ENCODE measurements at places on chromosomes 6 and 20. TPM values are rescaled to one million over a fixed set of nuclear protein-coding genes. Genes with fewer than 3 reads are reported as not detected.

- no peak for DNase-seq
Observed at GRCh38 chr6:157034436-157035230, 257.5 kb downstream of the ARID1B start.

GRCh38 chr20:36116807-36117441, 37.6 kb upstream of the EPB41L1 start:
- no peak for DNase-seq

DNA sequence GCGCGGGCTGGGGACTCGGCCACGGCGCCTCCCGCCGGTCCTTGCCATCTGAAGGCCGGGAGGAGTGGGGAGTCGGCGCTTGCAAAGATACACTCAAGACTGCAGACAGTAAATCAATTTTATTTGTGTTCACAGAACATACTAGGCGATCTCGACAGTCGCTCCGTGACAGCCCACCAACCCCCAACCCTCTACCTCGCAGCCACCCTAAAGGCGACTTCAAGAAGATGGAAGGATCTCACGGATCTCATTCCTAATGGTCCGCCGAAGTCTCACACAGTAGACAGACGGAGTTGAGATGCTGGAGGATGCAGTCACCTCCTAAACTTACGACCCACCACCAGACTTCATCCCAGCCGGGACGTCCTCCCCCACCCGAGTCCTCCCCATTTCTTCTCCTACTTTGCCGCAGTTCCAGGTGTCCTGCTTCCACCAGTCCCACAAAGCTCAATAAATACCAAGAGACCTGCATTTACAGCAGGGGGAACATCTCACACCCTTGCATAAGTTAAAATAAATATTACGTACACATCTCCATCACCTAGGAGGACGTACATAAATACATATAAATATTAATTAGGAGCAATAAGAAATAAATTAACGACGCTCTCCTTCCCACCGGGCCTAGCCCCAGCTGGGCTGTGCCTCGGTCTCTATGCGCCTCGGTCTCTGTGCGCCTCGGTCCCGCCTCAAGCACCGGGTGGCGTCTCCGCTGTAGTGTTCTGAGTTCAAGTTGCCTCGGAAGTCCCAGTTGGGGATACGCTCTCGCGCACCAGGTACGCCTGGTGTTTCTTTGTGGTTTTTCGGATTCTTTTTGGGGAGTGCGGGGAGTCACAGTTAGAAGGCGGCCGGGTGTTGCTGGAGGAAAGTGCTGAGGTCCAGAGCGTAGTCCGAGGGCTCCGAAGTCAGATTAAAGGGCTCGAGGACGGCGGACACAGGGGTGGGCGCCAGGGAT, 889 bp upstream of the FLOT1 start:
- DNase-seq: peak; percentile 54

DNA sequence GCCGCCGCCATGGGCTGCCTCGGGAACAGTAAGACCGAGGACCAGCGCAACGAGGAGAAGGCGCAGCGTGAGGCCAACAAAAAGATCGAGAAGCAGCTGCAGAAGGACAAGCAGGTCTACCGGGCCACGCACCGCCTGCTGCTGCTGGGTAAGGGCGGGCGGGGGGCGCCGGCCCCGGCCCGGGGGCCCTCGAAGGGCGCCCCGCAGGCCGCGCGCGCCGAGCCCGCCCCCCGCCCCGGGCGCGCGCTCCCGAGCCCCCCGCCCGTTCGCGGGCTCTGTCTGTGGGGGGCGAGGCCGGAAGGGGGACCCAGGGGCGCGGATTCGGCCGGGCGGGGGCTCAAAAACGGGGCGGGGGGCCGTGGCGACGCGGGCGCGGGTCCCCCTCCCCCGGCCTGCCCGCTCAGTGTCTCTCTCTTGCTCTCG, 39.2 kb downstream of the GNAS start:
- DNase-seq: no peak

DNA sequence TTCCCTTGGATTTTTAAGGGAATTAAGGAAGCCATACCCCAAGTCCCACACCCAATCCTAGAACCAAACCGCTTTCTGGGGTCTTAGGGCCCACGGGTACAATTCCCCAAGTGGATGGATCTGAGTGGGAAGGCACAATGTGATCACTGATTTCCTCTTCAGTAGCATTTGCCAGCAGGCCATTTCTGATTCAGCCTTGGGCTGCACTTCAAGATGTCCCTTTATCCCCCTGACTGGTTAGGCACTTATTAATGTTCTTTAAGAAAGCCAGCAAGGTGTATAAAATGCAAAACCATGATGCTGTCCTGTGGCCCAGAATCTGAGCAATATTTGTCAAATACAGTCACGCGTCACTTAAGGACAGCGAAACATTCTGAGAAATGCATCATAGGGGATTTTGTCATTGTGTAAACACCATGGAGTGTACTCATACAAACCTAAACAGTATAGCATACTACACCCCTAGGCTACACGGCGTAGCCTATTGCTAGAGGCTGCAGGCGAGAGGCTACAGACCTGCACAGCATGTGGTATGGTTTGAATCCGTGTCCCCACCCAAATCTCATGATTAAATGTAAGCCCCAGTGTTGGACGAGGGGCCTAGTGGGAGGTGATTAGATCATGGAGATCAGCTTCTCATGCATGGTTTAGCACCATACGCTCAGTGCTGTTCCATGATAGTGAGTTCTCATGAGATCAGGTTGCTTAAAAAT, 234.2 kb downstream of the NRN1 start:
- no peak for DNase-seq

DNA sequence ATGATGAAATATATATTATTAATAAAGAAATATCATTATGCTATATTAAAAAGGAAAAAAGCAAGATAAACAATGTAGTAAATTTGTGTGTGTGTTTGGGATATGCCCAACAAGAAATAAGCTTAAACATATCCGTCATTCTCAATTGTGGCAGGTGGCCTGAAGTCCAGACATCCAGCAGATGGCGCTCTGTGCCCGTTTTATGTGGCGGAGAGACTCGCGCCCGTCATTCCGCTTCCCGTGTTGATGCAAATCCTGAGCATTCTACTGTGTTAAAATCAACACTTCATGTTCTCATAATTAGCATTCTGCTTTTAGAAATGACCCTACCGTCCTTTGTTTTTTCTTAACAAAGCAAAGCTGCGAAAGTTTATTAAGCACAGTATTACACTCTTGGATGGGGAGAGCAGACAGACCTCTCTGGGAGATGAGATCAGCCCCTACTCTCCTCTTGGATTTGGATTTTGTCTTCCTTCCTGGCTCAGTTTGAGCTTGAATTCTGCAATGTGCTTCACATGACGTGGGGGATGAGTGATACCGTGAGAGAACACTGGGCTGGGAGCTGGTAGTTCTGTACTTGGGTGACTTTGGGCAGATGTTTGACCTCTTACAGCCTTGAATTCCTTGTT, 125.8 kb downstream of the MCHR2 start:
- DNase-seq: peak; percentile 66

- DNase-seq: no peak
Observed at GRCh38 chr6:14601490-14601889, 483.9 kb downstream of the CD83 start.

DNA sequence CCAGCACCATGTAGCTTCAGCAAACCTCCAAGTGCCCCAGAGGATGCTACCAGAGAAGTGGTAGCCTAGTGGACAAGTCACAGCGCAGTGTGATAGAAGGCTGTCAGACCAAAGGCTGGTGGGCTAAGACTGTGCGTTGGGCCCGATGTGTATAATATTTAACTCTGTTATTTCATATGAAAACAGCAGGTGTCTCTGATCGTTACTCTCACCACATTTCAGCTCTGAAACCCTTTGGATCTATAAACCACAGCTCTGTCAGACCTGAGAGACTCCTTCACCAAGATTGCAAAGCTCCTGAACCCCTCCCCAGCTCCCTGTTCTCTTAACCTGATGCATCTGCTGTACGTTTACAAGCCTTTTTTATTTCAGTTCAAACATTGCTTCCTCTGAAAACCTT, 43.8 kb downstream of the ISM1 start:
- DNase-seq: no peak

DNA sequence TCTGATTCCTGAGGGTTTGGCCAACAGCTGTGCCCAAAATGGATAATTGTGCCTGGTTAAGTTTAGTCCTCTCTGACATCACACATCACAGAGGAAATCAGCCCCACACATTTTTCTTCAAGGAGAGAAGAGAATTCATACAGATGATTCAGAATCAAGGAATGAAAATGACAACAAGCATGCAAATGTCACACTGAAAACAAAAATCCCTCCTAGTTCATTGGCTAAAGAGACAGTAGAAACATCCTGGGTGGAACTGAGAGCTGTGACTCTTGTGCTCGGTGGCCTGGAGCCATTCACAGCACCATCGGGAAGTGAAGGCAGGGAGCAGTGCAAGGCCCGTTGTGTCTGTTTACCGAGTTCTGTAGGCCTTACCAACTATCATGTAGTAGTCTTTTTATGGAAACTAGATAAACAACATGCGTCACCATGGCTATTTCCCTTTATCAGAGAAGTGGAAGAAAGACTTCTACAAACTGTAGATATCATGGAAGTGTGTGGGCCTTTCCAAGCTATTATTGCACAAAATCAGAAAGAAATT, 81.7 kb upstream of the TENT5A start:
- DNase-seq: no peak

DNA sequence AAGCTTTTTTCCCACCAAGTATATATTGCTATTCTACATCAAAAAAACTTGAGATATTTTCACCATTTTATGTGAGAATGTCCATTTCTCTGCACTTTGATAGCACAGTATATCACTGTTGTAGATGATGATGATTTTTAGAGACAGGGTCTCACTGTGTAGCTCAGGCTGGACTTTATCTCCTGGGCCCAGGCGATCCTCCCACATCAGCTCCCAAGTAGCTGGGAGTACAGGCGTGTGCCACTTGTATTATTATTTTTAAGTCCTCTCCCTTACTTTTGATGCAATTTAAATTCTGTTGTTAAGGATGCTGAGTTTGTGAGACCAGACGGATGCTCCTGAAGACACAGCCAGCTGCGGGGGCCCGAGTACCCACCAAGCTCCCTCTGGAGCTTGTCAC, 326.8 kb downstream of the QKI start:
- no peak for DNase-seq

- DNase-seq: no peak
Observed at GRCh38 chr6:29355603-29356002, 13.1 kb downstream of the OR5V1 start.

- DNase-seq: no peak
Observed at GRCh38 chr6:36501686-36502085, 45.6 kb downstream of the STK38 start.

- peak; percentile 83 for DNase-seq
Observed at GRCh38 chr20:64083378-64083803, 807 bp downstream of the LKAAEAR1 start.

DNA sequence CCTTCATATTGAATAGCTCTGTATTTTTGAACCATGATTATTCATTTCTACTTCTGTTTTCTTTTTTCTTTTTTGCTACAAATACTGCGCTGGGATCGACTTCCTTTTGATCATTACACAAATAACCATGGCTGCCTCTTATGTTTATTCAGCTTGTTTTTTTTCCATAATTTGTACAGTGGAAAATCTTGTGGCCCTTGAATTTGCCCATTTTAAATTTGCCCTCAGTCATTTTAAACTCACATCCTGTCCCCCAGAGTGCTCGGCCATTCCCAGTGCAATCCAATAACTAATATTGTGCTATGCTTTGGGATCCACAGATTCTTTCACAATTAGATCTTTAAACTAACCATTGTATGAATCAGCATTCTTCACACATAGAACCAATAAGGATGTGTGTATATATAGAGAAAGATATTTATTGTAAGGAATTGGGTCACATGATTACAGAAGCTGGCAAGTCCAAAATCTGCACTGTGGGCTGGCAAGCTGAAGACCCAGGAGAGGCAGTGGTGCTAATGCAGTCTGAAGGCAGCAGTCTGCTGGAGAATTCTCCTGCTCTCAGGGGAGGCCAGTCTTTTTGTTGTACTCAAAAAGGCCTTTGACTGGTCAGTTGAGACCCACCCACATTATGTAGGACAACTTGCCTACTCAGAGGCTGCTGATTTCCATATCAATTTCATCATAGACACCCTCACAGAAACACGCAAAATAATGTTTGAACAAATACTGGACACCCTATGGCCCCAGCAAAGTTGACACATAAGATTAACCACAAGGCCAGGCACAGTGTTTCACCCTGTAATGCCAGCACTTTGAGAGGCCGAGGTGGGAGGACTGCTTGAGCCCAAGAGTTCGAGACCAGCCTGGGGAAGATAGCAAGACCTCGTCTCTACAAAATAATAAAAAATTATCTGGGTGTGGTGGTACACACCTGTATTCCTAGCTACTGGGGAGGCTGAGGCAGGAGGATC, 147.1 kb downstream of the MTHFD1L start:
- no peak for DNase-seq

DNA sequence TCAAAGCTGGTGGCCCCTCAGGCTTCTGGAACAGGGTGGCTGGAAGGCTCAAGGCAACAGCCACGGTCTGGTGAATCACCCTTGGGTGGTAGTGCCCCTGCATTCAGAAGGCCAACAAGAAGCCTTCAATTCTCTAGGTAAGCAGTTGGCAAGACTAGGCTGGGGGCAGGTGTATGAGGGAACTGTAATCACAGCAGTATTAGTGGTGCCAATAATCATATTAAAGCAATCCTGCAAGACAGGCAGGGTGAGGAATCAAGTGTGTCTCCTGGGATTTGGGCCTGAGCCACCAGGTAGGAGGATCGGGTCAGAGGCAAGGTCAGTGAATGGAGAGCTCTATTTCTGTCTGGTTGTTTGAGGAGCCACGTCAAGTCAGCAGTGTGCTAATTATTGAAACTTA, 24.9 kb upstream of the SCUBE3 start:
- DNase-seq: no peak

DNA sequence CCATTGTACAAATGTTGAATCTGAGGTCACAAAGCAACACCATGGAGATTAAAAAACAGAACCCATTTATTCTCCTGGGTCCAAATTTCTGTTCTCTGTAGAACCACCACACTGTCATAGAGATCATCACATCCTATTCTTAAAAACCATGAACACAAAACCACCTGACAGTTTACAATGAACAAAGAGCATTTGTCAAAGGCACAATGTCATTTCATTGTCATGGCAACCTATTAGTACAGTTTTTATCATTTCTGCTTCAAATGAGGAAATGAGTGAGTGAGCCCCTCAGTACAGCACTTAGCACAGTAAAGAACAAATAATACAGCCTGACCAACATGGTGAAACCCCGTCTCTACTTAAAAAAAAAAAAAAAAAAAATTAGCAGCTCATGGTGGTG, 23.1 kb upstream of the LAMP5 start:
- no peak for DNase-seq

The ACTL10 gene
- 0.66 TPM for total RNA-seq

The PHACTR3 gene
- 0.16 TPM for total RNA-seq

The TMEM74B gene
- 1.1 TPM for total RNA-seq

The NKAIN4 gene
- total RNA-seq: 18.4 TPM

The REM1 gene
- total RNA-seq: not detected

Data from mesothelial cell of epicardium (in vitro differentiated cells).